Stimulated activated CD8-positive, alpha-beta memory T cell treated with anti-CD3 and anti-CD28 coated beads, Interleukin-12 subunit alpha, Interleukin-12 subunit beta, amount 100 ng/mL, for 4 hours (primary cell): ENCODE measurements at places on chromosomes 1 and 21.

- DNase-seq, result no peak
Observed at GRCh38 chr1:156803086-156803851, 13.4 kb downstream of the SH2D2A start.

DNA sequence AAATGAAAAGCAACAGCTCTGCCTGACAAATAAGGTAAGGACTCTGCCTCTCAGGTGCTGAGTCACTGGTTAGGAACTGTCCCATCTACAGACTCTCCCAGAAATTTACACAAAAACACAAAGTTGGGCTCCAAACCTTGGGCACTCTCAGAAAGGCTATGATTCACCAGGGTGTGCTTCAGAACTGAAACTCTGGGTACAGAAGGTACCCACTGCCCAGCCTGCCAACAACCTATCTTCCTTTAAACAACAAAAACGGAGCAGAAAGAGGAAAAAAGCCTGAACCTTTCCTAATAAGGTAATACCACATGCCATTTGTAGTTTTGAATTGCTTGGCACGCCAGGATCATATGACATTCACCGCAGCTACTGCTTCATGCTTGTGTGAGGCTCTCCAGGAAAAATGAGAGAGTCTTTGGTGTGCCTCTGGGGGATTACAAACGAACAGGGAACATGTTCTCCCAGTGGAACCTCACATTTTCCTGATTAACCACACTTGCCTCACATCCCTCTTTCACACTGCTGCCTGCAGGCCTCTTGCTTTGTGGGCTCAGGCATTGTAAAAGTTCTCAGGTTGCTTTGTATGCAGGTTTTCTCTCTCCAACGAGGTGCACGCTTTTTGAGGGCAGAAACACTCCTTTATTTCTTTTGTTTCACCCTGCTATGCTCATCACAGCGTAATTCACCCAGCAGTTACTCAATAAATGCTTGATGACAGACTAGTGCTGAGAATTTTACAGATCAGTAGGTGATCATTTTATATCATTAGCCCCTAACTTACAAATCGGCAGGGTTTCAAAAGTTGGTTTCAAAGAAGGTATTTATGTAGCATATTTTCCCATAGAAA lies 65.1 kb downstream of the GADD45A start:
- DNase-seq, result no peak

DNA sequence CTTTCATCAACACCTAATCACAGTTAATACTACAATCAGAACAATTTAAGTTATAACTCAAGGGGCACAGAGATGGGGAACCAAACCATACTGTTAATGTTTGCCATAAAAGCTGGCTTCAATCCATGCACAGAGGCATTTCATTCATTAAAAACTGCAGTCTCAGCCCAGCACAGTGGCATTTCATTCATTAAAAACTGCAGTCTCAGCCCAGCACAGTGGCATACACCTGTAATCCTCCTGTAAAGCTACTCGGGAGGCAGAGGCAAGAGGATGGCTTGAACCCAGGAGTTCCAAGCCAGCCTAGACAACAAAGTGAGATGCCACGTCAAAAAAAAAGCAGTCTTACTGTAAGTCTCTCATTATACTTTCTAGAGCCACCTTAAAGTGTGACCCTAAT lies 29.2 kb downstream of the ARID4B start:
- no peak for DNase-seq

DNA sequence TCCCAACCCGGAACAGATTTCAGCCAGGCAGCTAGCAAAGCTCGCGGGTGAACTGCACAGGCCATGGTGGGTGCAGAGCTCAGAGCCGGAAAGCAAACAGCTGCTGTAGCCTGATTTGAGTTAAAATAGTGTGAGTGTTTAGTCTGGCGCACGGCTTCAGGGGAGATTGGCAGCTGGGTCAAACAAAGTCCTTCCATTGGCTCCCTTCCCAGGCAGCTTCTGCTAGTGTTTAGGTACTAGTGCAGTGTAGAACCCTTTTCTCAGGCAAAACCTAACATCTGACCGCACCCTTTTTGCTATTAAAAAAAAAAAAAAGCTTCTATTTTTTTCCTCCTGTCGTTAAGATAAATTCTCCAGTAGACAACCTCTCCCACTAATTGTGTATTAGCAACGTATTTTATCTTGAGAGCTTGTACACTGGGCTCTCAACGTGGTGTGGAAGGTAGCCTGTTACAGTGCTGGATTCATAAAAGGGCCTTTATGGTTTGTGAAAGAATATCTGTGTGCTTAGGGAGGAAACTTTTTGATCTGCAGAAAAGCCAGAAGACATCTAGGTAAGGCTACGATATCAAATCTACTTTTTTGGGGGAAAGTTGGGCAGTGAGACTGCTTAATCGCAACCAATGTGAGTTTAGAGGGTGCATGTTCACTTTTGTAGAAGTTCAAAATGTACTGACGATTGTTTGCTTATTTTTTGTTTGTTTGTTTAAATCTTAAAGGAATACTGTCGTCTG lies 689.6 kb downstream of the USP25 start:
- no peak for DNase-seq

DNA sequence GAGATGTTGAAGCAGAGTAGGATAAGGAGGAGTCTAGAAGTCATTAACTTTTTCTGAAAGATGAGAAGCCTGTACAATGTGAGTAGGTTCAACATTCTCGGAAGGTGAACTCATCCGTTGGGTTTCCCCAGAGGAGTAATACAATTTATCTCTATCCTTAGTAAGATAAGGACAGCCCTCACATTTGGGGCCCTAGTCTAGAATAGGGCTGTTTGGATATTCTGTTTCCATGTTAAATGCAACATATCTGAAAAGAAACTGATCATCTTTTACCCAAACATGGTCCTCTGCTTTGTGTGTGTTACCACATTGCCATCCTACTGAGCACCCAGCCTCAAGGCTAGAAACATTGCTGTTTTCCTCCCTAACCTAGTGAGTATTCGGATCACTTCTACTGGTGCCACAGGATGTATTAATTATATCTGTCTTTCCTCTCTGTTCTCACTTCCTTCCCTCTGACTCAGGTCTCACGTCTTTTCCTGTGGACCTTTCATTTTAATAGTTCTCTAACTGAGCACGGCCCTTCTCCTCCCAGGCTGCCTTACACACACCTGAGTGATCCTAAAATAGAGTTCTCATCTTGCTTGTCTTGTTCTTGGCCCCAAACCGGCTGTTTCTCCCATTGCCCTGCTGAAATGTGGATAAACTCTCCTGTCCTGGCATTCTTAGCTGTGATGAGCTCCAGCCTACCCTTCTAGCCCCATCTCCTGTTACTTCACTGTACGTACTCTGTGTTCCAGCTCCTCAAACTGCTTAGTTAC lies 91.7 kb downstream of the CDC14A start:
- DNase-seq, result no peak

DNA sequence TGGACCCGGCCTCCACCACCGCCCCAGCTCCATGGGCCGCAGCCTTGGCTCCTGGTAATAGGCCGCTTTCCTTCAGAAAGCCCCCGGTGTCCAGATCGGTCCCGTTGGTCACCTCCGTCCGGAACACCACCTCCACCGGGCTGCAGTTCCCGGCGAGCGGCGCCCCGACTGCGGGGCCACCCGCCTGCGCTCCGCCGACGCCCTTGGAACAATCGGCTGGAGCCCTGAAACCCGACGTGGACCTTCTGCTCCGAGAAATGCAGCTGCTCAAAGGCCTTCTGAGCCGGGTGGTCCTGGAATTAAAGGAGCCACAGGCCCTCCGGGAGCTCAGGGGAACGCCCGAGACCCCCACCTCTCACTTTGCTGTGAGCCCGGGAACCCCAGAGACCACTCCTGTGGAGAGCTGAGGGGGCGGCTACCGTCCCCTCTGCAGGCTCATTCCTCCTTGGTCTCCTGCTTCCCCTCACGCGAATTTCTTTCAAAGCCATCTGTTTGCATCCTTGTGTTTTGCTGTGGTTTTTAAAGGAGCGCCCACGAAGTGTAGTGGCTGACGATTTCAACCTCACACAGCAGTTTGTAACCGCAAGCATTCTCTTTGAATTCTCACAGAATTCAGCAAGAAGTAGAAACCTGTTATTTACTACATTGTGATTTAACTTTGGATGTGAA lies 6.0 kb downstream of the FCRLB start:
- no peak for DNase-seq

- no peak for DNase-seq
Observed at GRCh38 chr1:173914366-173914871, 2.7 kb downstream of the SERPINC1 start.

DNA sequence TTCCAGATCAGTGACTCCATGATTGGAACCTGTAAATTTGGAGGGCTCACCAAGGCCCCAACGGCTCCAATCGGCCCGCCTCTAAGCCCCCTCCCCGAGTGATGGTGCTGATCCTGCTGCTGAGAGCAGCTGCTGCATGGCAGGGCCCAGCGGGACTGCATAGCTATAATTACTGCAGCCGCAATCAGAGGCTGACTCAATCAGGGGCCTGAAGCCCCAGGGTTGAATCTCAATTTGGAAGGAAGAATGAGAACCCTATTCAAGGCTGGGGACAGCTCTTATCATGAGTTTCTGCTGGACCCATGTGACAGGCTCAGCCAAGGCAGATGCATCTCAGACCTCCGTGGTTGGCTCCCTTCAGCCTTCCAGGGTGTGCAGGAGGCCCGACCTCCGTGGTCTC lies 42.8 kb upstream of the MAGOH start:
- DNase-seq, result no peak

- no peak for DNase-seq
Observed at GRCh38 chr1:216410026-216410425, 13.2 kb downstream of the USH2A start.

GRCh38 chr1:69175053-69175452 lies 392.7 kb upstream of the LRRC7 start:
- no peak for DNase-seq

DNA sequence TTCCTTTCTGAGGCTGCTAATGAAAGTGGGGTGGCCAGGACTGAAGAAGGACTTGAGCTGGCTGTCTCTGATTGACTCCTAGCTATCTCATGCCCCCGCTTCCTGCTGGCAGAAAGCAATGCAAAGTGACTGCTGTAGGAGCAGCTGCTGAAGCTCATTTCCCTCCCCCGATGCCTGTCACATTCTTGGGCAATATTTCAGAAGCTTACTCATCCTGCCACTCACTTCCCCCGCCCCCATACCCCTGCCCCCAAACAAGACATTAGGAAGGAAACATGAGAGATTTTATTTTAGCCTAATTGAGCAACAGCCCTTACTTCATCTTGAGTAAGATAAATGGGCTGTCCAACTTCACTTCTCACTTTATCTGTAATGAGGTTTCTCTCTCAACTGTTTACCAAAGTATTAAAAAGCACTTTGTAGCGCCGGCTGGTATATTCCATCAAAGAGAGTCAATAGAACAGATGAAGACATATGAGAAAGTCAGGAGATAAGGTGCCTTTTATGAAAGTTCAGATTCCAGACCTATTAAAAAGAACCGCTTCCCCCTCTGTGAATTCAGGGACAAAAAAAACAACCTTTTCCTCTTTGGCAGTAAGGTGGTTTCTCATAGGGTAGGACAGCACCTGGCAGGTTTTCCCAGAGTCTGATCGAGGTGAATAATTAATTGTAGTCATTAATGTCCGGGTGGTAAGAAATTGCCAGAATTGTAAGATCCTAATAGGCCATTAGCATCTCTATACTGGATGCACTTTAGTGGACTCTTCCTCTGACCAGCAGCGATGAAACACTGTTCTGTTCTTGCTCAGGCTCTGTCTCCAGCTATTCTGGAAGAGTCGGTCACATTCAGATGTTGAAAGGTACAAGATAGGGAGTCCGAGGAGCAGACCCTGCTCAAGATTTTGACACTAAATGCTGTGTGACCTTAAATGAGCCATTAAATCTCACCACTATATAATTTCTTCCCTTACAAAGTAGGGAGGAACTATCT lies 70.2 kb downstream of the SH3GLB1 start:
- peak; percentile 4 for DNase-seq

DNA sequence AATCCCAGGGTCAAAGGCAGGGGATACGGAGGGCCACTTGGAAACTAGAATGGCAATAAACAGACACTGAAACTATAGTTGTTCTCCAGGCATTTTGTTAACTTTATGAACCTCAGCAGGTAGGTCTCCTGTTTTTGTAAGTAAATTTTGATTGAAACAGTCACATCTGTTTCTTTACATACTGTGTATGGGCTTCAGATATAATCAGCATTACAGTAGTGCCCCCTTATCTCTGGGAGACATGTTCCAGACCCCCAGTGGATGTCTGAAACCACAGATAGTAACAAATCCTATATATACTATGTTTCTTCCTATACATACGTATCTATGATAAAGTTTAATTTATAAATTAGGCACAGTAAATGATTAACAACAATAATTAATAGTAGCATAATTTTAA lies 11.5 kb downstream of the STIL start:
- DNase-seq, result no peak

DNA sequence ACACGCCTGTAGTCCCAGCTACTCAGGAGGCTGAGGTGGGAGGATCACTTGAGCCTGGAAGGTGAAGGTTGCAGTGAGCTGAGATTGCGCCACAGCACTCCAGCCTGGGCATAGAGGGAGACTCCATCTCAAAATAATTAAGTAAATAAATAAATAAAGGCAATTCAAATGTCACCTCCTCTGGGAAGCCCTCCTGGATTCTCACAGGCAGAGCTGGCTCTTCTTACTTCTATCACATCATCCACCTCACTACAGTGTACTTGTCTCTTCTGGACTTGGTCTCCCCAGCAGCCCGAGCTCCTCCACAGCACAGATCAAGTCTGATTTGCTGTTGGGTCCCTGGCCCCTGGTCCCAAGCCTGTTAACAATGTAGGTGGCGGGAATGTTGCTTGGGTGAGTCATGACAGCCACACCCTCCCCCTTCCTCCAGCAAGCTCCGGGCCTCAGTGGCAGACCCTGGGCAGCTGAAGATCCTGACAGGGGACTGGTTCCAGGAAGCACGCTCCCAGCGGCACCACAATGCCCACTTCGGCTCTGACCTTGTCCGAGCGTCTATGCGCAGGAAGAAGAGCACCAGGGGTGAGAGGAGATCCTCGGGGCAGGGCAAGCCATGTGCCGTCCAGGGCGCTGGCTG lies 5.3 kb downstream of the SYTL1 start:
- no peak for DNase-seq

DNA sequence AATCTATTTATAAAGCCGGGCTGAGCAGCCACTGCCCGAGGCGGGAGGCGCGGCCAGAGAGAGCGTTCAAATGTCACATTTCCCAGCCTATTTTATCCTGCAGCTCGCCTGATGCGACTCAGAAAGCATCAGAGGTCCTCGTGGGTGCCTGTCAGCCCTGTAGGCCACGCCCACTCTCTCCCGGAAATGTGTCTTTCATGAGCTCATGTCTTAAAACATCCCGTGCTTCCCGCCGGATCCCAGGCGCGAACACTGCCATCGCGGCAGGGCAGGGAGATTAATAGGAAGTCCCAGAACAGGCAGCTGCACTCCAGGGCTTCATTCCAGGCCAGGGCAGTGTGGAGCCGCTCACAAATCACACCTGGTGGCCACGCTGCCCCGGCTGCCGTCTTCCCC lies 117.5 kb downstream of the PRDM16 start:
- DNase-seq, result no peak

DNA sequence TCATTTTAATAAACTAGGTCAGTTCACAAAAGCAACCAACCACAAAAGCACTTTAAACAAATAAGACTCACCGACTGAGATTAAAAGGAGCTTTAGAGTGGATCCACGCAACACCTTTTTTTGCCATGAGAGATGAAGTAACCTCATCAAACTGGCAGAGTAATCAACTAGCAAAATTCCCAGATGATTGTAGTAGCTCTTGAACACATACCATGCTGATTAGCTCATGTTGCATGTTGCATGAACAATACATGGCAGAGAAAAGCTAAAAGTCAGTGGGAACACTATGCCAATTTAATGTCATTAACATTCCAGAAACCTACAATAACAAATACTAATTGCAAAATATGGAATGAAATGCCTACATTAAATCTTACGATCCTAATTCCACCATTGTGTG lies 4.1 kb downstream of the WARS2 start:
- DNase-seq, result no peak

GRCh38 chr1:203202431-203203245 lies 16.1 kb upstream of the CHI3L1 start:
- no peak for DNase-seq

GRCh38 chr1:232789651-232790050 lies 15.6 kb upstream of the MAP10 start:
- DNase-seq, result no peak
